ENCODE measurements at places on chromosomes 5 and 9. TPM values are rescaled to one million over a fixed set of nuclear protein-coding genes. Genes with fewer than 3 reads are reported as not detected.

GLRA1 gene
- not detected for total RNA-seq

ANKRD18B gene
- total RNA-seq = 4.8 TPM

LMX1B gene
- total RNA-seq = 1.4 TPM

FBXL7 gene
- total RNA-seq = 1.3 TPM

CCL27 gene
- total RNA-seq = not detected

SLC12A2 gene
- total RNA-seq = 9.2 TPM

LRRC19 gene
- not detected for total RNA-seq

GARIN3 gene
- not detected for total RNA-seq

KIAA1958 gene
- total RNA-seq = 2.6 TPM

CRB2 gene
- total RNA-seq = 0.09 TPM

KLF4 gene
- 33.7 TPM for total RNA-seq

CCDC171 gene
- total RNA-seq = 0.53 TPM

SPATA31A1 gene
- total RNA-seq = not detected
